ENCODE measurements at places on chromosomes 11 and 22.

DNA sequence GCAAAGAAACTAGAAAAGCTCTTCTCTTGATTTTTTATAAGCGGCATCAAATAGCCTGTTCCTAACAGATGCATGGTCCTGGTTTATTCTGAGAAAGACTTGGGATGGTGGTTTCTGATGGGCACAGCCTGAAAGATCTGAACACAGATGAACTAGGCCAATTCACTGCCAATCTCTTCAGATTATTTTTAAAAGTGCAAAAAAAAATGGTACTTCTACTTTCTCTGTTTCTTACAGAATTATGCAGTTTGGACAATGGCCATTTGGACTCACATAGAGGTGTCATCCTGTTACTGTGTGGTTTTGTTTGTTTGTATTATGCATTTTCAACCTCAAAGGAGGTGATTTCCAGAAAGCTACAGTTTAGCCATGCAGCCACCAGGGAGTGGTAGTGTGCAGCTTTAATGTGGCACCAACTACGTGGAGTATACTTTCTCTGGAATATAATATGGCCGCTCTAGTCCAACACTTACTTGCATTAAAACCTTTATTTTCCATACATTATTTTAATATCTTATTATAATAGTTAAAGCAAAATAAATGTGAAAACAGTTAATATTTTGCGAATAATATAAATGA lies 469.8 kb upstream of the KIRREL3 start:
- no peak for DNase-seq

DNA sequence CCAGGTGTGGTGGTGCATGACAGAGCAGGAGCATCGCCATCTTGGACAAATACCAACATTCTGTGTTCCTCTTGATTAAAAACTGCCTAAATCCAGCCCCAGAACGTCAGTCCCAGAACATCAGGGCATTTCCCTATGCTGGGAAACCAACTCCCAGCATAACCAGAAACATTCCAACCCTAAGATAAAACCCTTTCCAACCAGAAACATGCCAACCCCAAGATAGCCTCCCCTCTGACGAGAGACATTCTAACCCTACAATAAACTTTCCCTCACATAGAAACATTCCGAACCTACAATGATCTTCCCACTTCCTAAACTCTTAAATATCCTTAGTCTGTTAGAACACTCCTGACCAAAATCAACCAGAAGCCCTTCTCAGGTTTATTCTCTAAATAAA lies 11.6 kb downstream of the PLAAT4 start:
- no peak for DNase-seq

- DNase-seq: peak; percentile 93
These were observed 6.7 kb downstream of the CAPN5 start for GRCh38 chr11:77073328-77074001.

DNA sequence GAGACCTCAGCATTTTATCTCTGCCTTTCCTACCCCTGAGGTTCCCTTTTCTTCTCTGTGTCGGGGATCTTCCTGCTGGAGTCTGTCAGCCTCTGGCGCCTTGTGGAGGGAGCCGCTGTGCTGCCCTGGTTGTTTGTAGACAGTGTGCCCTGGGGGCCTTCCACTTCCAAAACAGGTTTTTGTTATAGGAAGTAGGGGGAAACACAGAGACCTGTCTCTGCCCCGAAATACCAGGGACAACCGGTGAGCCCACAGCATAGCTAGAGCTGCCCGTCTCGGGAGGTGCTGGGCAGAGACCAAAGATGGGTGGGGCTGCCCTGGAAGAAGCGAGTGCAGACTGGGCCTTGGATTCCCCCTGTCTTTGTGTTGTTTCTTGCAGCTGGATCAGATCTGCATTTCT lies 8.0 kb downstream of the NCAPH2 start:
- no peak for DNase-seq

DNA sequence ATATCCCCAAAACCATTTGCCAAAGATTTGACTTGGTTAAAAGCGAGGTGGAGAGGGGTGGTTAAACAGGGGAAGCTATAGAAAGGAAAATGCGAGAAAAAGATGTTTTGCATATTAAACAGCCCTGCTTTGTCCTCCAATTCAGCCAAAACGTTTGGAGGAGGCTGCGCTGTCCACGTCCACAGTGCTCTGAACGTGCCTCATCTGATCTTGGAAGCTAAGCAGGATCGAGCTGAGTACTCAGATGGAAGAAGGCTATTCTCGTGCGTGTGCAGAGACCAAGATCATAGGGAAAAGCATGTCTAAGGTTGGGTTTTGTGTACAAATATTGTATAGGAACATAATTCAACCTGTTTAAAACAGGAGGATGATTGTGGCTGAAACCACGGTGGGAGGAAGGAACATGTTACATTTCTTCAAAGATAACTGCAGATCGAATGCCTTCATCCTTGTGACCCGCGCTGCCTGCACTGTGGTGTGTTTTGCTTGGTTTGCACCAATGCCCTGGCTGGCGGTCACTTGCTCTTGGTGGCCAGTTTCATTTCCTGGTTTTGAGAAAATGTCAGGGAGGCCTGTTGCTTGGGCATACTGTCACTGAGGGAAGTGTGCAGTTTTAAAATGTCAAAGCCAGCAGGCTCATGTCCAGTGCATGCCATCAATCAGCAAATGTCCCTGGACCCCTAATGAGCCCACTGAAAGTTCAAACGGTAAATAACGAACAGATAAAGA lies 40.4 kb downstream of the FLI1 start:
- no peak for DNase-seq

GRCh38 chr22:36134182-36134581 lies 26.4 kb downstream of the APOL3 start:
- no peak for DNase-seq

GRCh38 chr11:81342966-81343365 lies 1390.7 kb downstream of the FAM181B start:
- DNase-seq: no peak

GRCh38 chr11:109507331-109507730 lies 85.3 kb downstream of the C11orf87 start:
- DNase-seq: no peak

- DNase-seq: no peak
These were observed 10.3 kb downstream of the UBASH3B start for GRCh38 chr11:122665861-122666260.

DNA sequence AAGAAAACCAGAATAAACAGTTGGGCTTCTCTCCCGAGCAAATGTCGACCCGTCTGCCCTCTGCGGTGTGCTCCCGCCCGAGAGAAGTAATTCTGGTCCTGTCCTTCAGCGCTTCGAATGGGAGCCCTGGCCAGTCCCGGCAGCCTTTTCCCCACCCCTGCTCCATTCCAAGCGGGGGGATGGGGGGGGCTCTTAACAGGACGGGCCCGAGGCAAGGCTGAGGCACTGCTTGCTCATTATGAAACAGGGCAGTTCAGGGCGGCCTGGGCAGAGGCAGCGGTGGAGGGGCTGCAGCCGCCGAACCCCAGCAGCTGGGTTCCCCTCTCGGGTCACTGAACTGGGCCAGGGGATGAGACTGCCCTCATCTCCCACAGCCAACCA lies 9.1 kb downstream of the BACE1-AS start:
- DNase-seq: peak; percentile 20

DNA sequence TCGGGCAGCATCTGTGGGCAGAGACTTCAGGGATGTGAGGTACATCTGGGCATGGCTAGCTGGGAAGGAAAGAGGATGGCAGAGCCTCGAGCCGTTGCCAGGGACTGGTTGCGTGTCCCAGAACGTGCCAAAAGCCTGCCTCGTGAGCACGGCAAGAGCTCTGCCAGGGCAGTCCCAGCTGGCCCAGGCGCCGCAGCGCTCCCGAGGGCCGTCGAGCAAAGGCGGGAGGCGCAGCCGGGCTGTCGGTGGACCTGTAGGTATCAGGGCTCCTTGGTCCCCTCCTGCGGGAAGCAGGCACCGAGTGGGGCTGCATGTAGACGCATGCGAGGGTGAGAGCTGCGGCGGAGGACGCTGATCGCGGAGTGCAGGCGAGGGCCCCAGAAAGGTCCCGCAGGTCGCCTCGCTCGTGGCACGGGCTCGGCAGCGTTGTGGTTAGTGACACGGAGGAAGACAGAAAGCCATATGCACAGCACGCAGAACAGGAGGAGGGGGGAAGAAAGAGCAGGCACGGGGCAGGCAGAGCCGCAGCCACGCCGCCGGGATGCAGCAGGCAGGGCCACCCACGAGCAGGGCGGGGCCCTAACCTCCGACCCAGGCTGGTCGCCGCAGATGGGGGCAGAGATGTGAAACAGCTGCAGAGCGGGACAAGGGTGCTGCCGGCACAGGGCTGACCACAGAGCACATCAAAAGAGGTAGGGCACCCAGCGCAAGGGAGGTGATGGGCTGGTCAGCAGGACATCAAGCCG lies 18.0 kb downstream of the LSP1 start:
- DNase-seq: no peak

- no peak for DNase-seq
These were observed 32.5 kb upstream of the SMTN start for GRCh38 chr22:31048570-31048969.

GRCh38 chr11:94031625-94032024 lies 10.5 kb downstream of the HEPHL1 start:
- DNase-seq: no peak

DNA sequence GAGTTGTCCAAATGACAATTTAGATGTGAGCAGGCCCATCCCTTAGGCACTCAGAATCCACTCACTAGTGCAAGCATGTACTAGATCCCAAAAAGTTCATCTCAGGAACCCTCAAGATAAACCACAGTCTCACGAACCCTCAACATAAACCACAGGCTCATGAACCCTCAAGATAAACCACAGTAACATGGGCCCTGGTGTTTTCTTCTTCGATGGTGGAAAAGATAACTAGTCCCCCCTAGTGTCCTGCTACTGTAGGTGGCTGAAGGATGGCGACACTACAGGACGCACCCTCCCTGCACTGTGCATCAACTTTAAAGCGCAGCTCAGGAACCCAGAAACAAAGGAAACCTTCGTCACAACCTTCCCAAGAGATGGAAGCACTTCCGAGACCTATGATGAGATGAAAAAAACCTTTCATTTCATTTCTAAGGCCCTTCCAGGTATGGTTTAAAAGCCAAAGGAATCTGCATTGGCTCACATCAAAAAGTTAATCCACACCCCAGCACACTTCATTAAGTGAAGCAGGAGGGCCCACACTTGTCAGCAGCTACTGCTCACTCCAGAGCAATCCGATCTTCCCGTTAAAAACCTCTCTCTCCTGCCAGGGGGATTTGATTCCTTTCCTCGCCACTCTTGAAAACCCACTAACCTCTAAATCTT lies 2.4 kb downstream of the LARGE1 start:
- DNase-seq: peak; percentile 52

Data from SK-N-DZ (cell line).